MCF 10A (cell line): ENCODE measurements at places on chromosomes 16 and 17. TPM values are rescaled to one million over a fixed set of nuclear protein-coding genes. Genes with fewer than 3 reads are reported as not detected.

Gene MYH13
- not detected in 2 replicates for total RNA-seq

Gene TPSD1
- not detected in 2 replicates for total RNA-seq

Gene CACNG1
- not detected in 2 replicates for total RNA-seq

Gene PHKB
- 62.2 and 67.3 TPM in 2 replicates for total RNA-seq

Gene KREMEN2
- 0.42 TPM in 1 of 2 replicates, not detected in the other for total RNA-seq

Gene DRC3
- 2.3 and 3.1 TPM in 2 replicates for total RNA-seq

Gene ORMDL3
- total RNA-seq = 14.7 and 17.0 TPM in 2 replicates

Gene ADGRG3
- not detected in 2 replicates for total RNA-seq

Gene BORCS6
- total RNA-seq = 3.9 and 4.4 TPM in 2 replicates

Gene DNAAF8
- 0.56 and 1.6 TPM in 2 replicates for total RNA-seq

Gene AIPL1
- not detected in 2 replicates for total RNA-seq

Gene EPX
- not detected in 2 replicates for total RNA-seq

Gene HCRT
- total RNA-seq = not detected in 2 replicates

Gene MT1F
- 1.7 and 2.4 TPM in 2 replicates for total RNA-seq

Gene CCL15
- not detected in 2 replicates for total RNA-seq

Gene SLFN11
- not detected in 2 replicates for total RNA-seq

Gene KRTAP2-1
- not detected in 2 replicates for total RNA-seq

Gene AANAT
- total RNA-seq = not detected in 2 replicates

Gene STX1B
- total RNA-seq = 0.42 and 0.91 TPM in 2 replicates
